Neural crest cell (in vitro differentiated cells): ENCODE measurements at places on chromosomes 7 and 10. TPM values are rescaled to one million over a fixed set of nuclear protein-coding genes. Genes with fewer than 3 reads are reported as not detected.

BICC1 gene
- total RNA-seq: 2.4 and 2.5 TPM in 2 replicates

GRCh38 chr10:1369197-1369596 lies 313.0 kb downstream of the WDR37 start:
- DNase-seq: no peak

DNA sequence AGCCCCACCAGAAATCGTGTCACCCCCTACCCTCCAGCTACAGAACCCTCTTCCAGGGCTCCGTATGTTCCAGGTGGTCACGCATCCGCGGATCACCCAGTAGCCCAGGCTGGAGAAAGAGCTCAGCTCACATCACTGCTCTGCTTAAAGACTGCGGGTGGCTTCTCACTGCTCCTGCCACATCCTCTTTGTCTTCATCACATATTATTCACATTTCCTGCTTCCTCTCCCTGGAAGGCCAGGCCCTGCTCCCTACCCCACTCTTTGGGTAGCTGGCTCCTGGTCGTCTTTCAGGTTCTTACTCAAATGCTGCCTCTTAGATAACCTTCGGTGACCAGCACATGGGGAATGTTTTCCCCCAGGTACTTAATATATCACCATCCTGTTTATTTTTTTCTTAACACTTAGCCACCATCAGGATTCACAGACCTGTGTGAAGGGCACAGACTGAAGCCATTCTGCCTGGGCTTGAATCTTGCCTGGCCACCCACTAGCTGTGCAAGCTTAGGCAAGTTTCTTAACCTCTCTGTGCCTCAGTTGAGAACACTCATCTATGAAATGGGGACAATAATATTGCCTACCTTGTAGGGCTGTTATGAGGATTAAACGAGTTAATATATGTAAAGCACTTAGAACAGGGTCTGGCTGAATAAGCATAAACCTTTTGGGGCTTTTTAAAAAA lies 307.8 kb downstream of the PRPF18 start:
- no peak for DNase-seq

- no peak for DNase-seq
Observed at GRCh38 chr7:51139796-51140195, 176.8 kb downstream of the COBL start.

- DNase-seq: no peak
Observed at GRCh38 chr10:30493609-30494530, 59.9 kb downstream of the MAP3K8 start.
